ENCODE measurements at places on chromosomes 4 and X. TPM values are rescaled to one million over a fixed set of nuclear protein-coding genes. Genes with fewer than 3 reads are reported as not detected.

HUWE1 gene
- polyA plus RNA-seq = 33.8 TPM

CXCL10 gene
- not detected for polyA plus RNA-seq

SPANXA1 gene
- not detected for polyA plus RNA-seq

ADRA2C gene
- not detected for polyA plus RNA-seq

GYPA gene
- not detected for polyA plus RNA-seq

RTL9 gene
- not detected for polyA plus RNA-seq

DRP2 gene
- 1.2 TPM for polyA plus RNA-seq

GAGE13 gene
- polyA plus RNA-seq = not detected

IQSEC2 gene
- 0.06 TPM for polyA plus RNA-seq

RTL5 gene
- 3.5 TPM for polyA plus RNA-seq

S100G gene
- polyA plus RNA-seq = not detected

UGT2A3 gene
- not detected for polyA plus RNA-seq

Measured in Purkinje cell (primary cell).